Renal cortical epithelial cell (primary cell): ENCODE measurements at places on chromosomes 12 and 14. TPM values are rescaled to one million over a fixed set of nuclear protein-coding genes. Genes with fewer than 3 reads are reported as not detected.

SLCO1C1 gene
- not detected in 2 replicates for total RNA-seq

DNA sequence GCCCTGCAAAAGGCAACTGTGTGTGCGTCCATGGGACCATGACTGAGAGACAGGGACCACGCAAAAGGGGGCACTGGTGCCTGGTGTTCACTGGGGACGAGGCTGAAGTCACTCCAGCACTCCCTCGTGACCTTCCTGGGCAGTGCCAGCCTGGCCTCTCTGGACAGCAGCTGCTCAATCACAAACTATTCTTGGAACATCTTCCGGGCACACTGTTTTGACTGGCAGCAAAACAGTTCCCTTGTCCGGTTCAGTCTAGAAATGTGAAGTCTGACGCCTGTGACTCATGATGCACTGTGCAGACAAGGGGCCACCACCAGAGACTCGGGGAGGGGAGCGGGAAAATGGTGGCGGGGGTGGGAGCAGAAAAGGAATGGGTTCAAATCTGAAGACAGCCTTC, 20.8 kb downstream of the SNRNP35 start:
- DNase-seq: peak; percentile 49

- no peak for DNase-seq
Measured at GRCh38 chr14:55028066-55028465, 1.0 kb downstream of the SOCS4 start.

- no peak for DNase-seq
Measured at GRCh38 chr12:14460212-14460841, 94.8 kb downstream of the ATF7IP start.

DNA sequence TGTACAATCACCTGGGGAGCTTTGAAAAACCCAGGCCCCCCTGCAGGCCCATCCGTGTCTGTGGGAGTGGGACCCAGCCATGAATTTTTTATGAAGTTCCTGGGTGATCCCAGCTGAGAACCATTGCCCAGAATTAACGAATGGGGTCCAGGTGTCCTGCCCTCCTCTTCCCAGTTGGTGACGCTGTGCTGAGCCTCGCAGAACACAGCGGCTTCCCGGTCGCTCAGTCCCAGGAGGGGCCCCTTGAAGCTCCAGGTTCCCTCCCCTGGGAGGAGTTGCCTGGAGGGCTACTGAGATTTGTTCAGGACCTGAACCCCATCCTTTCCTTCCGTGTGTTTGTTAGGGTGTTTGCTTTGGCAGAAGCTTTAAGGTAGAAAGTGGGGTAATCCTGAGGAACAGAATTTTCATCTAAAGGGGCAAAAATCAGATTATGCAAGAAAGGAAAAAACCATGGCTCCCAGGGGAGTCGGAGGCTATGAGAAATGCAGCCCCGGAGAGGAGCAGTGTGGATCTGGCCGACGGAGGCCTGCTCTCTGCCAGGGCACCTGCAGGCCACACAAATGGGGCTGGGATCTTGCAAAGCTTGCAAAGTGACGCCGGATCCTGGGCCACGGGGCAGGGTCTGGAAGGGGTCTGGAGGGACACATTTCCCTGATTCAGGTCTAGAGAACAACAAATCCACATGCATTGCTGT, 164.7 kb upstream of the PRMT8 start:
- DNase-seq: no peak

DNA sequence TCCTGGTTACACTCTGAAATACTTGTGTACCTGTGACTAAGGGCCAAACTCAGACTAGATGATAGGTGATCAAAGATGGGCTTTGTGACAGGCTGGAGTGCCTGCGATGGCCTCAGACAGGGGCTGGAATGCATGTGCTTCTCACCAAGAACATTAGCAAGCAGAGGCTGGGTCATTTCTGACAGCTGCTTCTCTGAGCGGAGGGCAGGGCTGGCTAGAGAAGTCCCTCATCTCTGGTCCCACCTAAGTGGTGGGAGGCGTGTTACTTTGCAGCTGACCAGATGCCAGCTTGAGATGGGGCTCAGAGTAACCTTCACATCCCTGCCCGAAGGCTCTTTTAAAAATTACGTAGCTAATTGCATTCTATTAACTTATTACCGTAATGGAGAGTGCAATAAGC, 106.8 kb upstream of the RTL1 start:
- no peak for DNase-seq
